ENCODE measurements at places on chromosomes 11 and 22.

DNA sequence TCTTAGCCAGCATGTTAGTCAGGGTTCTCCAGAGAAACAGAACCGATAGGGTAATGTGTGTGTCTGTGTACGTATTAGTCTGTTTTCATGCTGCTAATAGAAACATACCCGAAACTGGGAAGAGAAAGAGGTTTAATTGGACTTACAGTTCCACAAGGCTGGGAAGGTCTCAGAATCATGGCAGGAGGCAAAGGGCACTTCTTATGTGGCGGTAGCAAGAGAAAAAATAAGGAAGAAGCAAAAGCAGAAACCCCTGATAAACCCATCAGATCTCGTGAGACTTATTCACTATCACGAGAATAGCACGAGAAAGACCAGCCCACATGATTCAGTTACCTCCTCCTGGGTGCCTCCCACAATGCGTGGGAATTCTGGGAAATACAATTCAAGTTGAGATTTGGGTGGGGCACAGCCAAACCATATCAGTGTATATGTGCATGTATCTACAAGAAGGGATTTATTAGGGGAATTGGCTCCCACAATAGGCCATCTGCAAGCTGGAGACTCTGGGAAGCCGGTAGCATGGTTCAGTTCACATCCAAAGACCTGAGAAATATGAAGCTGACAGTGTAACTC is 173.7 kb upstream of the NECTIN1 start:
- no peak for DNase-seq

DNA sequence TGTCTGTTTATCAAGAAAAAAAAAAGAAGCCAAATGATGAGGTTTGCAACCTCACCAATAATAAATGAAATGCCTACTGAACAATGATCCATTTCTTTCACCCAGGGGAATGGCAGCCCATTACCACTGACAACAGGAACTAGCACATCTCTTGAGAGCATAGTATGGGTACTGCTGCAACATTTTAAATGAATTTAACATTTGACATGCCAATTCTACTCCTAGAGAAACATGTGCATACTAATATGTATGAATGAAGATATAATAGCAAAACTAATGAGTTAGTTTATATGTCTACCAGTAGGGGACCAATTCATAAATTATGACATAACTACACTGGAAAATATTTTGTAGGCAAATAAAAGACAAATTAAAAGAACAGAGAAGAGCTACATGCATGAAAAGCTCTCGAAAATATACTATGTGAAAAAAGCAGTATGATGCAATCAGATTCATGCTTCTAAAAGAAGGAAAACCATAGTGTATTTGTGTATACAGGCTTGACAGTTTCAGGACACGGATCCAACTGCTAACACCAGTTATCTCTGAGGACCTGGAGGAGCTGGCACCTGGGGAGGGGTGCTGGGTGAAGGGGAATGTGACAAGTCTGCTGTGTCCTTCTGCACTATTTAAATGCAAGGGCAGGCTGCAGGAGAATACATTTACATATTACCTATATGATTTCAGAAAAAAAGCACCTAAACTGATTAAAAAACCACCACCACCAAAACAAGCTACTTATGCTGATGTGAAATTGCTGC is 6.9 kb downstream of the SMCO4 start:
- DNase-seq, result no peak

GRCh38 chr22:31139866-31140716 is at the start of gene PLA2G3:
TSS of gene PLA2G3 (minus strand) at chr22:31140508. CDS start at chr22:31140354, 154 bp downstream.
- DNase-seq, result no peak

DNA sequence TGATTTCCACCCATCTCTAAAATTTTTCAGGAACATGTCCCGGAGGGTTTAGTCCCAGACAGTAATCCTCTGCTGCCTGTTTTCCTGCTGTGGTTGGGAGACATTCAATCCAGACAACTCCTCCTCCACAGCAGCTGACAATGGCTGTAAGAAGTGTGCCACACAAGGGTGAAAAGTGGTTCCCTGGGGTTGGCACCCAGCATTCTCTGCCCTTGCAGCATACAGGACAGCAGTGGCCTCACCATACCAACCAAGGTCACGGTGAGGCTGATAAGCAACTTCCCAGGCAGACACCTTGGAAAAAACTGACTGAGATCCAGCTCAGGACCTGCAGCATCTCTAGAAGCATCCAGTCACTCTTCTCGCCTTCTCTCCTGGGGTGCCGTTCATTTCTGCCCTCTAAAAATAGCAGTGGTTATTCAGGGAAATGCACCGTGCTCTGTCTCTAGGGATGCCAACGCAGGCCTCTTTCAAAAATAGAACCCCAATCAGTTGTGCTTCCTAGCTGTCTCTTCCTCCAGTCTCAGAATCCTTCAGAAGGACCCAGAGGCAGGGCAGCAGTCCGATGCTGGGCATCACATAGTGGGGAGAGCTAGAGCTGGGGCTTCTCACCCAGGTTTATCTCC is 241.0 kb downstream of the TENM4 start:
- no peak for DNase-seq

DNA sequence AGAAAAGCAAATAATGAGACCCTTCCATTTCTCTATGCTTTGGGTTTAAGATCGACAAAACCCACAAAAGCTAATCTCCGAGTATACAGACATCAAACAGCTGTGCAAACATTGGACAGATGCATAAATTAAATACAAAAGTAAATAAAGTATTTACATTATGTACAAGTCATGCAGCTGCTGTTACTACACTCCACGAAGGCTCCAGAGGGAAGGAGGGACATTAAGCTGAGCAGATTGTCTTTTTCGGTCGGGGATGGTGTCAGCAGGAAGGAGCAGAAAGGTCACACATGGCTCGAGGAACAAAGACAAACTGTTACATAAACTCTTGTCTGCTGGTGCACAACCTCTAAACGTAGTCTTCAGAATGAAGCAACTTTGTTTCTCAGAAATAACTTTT is 88.8 kb upstream of the BARX2 start:
- DNase-seq, result no peak

DNA sequence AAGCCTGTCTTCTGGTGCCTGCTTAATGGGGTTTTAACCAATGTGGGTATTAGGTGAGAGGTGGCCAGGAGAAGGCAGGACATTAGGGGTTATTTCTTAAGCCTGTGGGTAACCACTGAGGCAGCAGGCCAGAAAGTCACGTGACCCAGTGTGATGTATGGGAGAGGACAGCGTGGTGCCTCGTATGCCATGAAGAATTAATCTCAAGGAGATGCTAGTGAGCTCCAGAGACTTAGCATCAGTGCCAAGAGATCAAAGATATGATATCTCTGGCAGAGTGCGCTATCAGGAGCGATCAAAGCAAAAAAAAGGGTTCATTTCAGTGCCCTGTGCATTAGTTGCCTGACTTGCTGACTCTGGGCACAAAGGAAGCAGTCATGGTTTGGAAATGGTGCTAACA is 275.5 kb downstream of the KIRREL3 start:
- DNase-seq, result no peak

DNA sequence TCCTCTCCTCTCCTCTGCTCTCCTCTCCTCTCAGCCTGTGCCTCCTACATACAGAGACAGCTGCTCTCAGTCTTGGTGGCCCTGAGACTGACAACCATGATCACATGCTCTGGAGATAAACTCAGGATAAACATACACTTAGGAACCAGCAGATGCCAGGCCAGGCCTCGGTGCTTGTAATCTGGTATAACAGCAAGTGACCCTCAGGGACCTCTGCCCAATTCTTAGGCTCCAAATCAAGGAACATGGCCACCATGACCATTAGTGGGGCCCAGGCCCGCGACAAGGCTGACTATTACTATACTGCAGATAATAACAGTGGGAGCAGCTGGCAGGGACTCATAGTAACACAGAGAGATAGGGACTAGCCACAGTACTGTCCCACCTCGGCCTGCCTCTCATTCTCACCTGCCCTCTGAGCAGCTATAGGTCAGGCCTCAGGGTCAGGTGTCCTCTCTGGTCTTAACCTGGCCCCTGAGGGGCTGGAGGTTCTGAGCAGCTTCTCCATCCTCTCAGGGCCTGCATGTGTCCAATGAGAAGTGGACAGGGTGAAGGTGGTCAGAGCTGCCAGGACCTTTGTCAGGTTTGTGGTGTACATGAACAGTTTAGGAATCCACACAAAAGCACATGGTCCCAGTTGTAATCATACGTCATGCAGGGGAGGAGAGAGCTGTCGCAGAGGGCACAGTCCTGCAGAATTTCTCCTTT is 106.1 kb downstream of the GGTLC2 start:
- DNase-seq, result no peak

GRCh38 chr22:48939441-48940265 is 888.0 kb downstream of the BRD1 start:
- no peak for DNase-seq

DNA sequence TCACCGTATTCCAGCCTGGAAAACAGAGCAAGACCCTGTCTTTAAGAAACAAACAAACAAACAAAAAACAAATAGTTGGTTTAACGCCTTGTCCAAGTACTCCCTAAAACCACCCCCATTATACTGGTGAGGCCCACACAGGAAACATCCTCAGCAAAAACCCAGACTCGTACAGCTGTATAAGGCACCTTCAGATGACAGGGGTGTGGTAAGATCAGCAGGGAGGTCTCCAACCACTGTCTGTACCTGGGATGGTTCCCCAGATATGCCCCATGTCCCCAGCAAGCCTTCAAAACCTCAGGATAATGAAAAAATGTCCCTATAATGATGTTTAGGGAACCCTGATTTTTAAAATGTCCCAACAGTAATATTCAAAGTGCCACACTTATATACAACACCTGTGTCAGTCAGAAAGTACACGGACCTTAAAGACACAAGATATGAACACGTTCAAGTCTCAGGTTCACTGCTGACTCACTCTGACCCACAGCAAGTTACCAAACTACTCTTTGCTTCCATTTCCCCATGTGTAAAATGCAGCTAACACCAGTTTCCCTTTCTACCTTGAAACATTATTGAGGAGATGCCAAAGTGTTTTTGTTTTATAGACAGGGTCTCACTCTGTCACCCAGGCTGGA is 9.3 kb downstream of the SF3A1 start:
- no peak for DNase-seq

- no peak for DNase-seq
These were observed 1.7 kb upstream of the LINC01488 start for GRCh38 chr11:69479591-69480271.

DNA sequence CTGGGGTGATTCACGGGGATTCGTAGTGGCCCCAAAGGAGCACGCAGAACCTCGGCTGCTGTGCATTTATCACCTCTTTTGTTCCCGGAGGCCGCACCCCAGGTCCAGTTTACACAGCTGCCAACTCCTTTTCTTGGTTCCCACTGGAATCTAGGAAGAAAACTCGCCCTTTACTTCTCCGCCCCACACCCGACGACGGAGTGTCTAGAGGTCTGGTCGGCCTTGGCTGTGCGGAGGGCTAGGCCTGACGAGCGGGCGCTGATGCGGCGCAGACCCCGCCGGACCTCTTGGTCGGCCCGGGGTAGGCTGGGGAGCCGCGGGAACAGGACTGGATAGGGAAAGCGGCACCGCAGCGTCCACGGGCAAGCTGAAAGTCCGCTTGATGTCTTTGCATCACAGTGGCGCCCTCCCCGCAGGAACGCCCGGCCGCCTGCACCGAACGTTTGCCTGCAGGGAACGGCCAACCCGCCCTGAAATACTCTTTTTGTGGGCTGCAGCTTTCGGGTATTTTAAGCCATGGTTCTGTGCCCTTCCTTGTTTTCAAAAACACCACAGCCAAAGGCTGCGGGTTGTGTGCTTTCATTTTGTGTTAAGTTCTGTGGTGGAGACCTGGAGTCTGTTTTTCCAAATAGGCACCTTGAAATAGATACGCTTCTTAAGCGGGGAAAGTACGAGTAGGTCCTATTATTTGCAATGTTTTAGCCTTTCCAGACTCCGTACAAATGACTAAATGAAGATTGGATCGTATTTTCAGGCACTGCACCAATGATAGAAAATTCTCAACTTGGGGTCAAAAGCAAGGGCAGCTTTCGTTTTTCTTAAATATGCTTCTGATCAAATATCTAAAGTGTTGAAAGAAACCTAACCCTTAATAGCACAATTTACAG is 829 bp upstream of the ZBED5 start:
- DNase-seq, result peak; percentile 21

DNA sequence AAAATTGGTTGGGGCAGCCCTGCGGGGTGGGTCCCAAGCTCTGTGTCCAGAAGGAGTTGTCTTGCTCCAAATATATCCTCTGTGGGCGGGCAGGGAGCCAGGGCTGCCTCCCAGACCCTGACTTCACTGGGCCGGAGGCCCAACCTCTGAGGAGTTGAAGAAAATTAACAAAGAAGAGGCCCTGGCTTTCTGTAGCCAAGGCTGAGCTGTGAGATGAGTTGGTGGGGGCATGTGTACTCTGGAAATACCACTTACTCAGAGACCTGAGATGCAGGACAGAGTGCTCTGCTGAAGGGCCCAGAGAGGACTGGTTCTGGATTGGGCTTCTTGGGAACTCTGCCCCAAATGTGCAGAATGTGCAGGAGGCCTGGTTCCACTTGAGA is 96.3 kb downstream of the SWAP70 start:
- no peak for DNase-seq

DNA sequence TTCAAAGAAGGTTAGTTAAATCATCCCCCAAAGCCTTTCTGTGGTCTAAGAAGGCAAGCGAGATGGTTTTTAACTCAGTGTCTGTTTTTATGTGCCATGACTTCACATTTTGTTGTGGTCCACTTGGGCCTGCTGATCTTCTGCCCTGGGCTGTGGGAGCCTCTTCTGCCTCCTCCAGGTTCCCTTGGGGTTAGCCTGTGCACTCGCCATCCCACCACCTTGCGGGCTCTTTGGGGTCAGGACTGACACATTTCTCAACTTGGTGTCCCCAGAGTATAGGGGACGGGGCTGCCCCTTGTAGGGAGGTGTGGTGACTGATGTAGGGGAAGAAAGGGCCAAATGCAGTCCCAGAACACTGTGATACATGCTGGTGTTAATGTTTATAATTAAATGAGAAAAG is 207.0 kb downstream of the TBC1D22A start:
- no peak for DNase-seq

DNA sequence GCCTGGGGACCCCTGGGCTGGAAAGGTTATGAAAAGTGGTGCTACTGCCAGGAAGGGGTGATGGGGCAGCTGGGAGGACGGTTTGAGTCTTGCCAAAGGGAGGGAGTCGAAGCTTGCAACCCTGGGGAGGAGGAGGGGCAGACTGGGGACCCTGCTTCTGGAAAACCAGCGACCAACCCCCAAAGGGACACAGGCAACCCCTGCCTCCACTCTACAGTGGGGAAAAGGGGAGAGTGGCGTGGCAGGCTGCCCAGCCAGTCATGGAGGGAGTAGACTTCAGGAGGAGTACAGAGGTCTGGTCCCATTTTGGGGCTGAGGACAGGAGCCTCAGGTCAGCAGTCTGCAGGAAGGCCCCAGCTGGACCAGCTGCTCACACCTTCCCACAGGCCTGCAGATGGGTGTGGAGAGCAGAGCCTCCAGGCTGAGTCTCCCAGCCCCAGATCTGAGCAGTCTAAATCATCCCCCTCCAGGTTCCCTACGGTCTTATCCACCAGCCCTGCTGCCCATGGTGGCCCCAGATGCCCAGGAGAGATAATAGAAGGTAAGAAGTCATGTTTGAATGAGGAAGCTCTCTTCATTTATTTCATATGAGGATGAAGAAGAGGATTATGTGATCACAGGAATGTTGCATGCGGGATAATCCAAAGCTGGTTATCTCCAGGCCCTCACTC is 3.3 kb downstream of the DDT start:
- no peak for DNase-seq

DNA sequence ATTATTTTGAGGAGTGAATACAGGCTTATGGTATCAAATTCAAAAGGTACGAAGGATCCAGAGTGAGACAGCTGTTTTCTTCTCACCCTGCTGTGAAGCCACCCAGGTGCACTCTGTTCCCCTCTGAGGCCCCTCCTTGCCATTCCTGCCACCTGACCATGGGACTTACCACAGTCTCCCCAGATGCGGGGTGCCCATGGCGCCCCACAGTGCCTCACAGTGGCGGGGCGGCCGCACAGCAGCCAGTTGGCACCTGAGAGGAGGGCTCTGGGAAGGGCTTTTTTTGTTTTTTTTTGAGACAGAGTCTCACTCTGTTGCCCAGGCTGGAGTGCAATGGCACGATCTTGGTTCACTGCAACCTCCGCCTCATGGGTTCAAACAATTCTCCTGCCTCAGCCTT is 151.7 kb downstream of the CEP164 start:
- DNase-seq, result no peak
